ENCODE measurements at places on chromosomes 7 and 10. TPM values are rescaled to one million over a fixed set of nuclear protein-coding genes. Genes with fewer than 3 reads are reported as not detected.

- H3K4me1 ChIP-seq = no peaks in the 10 kb centered on the region
- no peak overlapping the region for H3K4me3 ChIP-seq
- no peaks in the 10 kb centered on the region for H3K36me3 ChIP-seq
- DNase-seq = no peak
- H3K27me3 ChIP-seq = no peaks in the 10 kb centered on the region
Observed at GRCh38 chr7:107123392-107123791, 45.4 kb upstream of the HBP1 start.

DNA sequence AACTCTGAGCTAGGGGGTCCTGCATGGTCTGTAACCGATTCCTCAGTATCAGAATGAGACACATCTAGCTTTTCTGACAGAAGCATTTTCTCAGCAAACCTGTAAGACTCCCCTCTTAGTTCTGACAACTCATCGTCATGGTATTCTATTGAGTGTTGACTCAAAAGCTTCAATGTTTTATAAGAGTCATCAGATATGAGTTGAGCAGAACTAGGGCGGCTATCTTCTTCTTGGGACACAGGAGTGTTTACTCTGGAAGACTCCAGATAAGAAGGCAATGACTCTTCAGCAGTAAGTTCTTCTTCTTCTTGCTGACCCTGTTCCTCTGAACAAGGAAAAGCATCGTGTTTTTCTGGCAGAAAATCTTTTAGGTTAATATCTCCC lies 167.0 kb upstream of the CCDC6 start:
- no peak for DNase-seq
- H3K27me3 ChIP-seq = no peaks in the 10 kb centered on the region
- H3K36me3 ChIP-seq = peaks cover 6% of the 10 kb centered on the region
- H3K4me1 ChIP-seq = no peaks in the 10 kb centered on the region
- H3K4me3 ChIP-seq = no peak overlapping the region
- no peak overlapping the region for H3K27ac ChIP-seq

- H3K27ac ChIP-seq = no peak overlapping the region
- no peaks in the 10 kb centered on the region for H3K4me1 ChIP-seq
- no peaks in the 10 kb centered on the region for H3K27me3 ChIP-seq
- DNase-seq = no peak
Observed at GRCh38 chr10:76396134-76396533, 964.7 kb downstream of the LRMDA start.

Gene HMX2
- not detected for polyA plus RNA-seq

Gene APBB1IP
- polyA plus RNA-seq = 3.4 TPM

- no peaks in the 10 kb centered on the region for H3K36me3 ChIP-seq
- H3K4me3 ChIP-seq = no peak overlapping the region
- no peaks in the 10 kb centered on the region for H3K4me1 ChIP-seq
- DNase-seq = no peak
Observed at GRCh38 chr7:139639563-139639962, 116.1 kb downstream of the CLEC2L start.

Gene TRAPPC14
- 8.5 TPM for polyA plus RNA-seq

DNA sequence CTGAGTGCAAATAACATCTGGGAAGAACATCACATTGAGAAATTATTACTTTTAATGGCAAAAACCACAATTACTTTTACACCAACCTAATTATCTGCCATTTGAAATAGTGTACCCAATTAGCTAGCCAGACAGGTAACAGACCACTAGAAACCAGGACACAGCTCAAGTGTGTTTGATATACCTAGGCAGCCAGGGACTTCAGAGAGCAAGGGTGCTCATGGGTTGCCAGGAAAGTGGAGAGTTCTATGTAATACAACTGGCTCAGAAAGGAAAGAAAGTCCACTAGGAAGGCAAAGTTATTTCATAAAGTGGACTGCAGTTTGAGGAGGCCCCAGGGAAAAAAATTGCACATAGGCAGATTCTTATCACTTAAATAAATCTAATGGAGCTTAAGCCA lies 50.0 kb upstream of the PTN start:
- no peak overlapping the region for H3K27ac ChIP-seq
- H3K4me3 ChIP-seq = no peak overlapping the region
- H3K27me3 ChIP-seq = no peaks in the 10 kb centered on the region

- H3K27ac ChIP-seq = no peak overlapping the region
- no peak for DNase-seq
- peaks cover 16% of the 10 kb centered on the region for H3K4me1 ChIP-seq
- no peaks in the 10 kb centered on the region for H3K36me3 ChIP-seq
Observed at GRCh38 chr10:86370006-86370585, 3.5 kb upstream of the GRID1 start.

- H3K36me3 ChIP-seq = no peaks in the 10 kb centered on the region
- no peak for DNase-seq
- H3K4me1 ChIP-seq = no peaks in the 10 kb centered on the region
- no peak overlapping the region for H3K27ac ChIP-seq
- H3K4me3 ChIP-seq = no peak overlapping the region
Observed at GRCh38 chr7:81743665-81744064, 26.2 kb downstream of the HGF start.

- H3K4me3 ChIP-seq = no peak overlapping the region
- no peaks in the 10 kb centered on the region for H3K36me3 ChIP-seq
- no peak overlapping the region for H3K27ac ChIP-seq
- H3K27me3 ChIP-seq = no peaks in the 10 kb centered on the region
- no peaks in the 10 kb centered on the region for H3K4me1 ChIP-seq
Observed at GRCh38 chr10:33982995-33983394, 648.5 kb upstream of the NRP1 start.

Gene ANKRD7
- polyA plus RNA-seq = 0.68 TPM

DNA sequence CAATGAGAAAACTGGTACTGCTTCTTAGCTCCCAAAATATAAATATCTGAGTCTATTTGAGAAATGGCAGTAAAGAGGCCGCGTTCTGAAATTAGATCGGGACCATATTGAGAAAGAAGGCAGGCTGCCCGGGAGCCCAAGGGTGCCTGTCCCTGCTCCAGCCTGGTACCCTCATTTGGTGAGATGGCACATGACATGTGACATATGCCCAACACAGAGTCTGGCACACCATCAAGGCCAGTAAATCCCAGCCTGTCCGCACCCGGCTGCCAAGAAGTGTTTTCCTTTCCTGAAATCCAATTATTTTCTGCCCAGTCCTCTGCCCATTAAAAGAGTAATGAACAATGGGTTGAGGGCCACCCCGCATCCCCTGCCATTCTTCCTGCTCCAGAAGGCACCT lies 66.4 kb downstream of the CDH23 start:
- H3K4me1 ChIP-seq = no peaks in the 10 kb centered on the region
- no peak overlapping the region for H3K4me3 ChIP-seq
- H3K27me3 ChIP-seq = peaks cover 1% of the 10 kb centered on the region
- no peaks in the 10 kb centered on the region for H3K36me3 ChIP-seq
- H3K27ac ChIP-seq = no peak overlapping the region

DNA sequence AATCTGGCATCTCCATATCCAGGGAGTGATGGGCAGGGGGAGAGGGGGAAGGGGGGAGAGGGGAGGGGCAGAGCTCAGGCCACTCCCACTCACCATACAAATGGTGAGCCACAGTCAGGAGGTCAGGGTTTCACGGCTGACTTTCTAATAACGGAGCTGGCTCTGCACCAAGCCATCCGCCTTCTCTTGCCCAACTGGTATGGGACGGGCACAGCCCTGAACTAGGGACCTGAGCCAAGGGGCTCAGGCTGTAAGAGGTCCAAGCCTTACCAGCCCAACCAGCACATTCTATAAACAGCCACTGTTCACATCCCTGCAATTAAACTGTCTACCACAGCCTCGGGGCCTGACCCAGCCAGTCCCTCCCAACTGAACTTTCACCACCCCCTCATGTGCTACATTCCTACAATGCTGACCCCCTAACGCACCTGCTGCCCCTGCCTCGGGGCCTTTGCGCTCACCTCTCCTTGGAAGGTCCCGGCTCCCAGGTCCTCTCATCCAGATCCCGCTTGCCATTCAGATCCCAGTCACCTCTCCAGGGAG lies 32.5 kb downstream of the RGS10 start:
- H3K27me3 ChIP-seq = no peaks in the 10 kb centered on the region
- H3K36me3 ChIP-seq = peaks cover 28% of the 10 kb centered on the region
- H3K4me3 ChIP-seq = no peak overlapping the region
- DNase-seq = peak; percentile 86
- H3K4me1 ChIP-seq = peaks cover 25% of the 10 kb centered on the region

DNA sequence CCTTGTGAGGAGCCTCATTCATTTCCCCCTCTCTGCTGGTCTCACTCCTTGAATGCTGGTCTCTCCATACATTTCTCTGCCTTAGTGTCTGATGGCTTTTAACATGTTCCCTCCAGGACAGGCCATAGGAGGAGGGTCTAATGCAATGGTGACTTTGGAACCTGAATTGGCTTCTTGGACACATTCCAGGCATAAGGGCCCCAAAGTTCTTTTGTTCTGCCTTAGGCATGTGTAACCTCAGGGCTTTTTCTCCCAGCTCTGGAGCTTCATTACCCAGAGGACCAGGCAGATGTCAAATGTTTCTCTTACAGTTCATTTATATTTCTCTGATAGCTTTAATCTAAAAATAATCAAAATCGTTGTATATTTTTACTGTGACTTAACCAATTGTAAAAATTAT lies 162.6 kb downstream of the SDK1 start:
- DNase-seq = no peak
- H3K4me1 ChIP-seq = no peaks in the 10 kb centered on the region
- no peak overlapping the region for H3K4me3 ChIP-seq
- no peaks in the 10 kb centered on the region for H3K27me3 ChIP-seq
- no peak overlapping the region for H3K27ac ChIP-seq
- no peaks in the 10 kb centered on the region for H3K36me3 ChIP-seq

Gene PPIF
- 23.2 TPM for polyA plus RNA-seq

Gene TMEM130
- 6.3 TPM for polyA plus RNA-seq

Gene MICU1
- polyA plus RNA-seq = 100 TPM

Gene MEST
- polyA plus RNA-seq = 796 TPM

Gene KCNIP2
- polyA plus RNA-seq = 5.9 TPM

DNA sequence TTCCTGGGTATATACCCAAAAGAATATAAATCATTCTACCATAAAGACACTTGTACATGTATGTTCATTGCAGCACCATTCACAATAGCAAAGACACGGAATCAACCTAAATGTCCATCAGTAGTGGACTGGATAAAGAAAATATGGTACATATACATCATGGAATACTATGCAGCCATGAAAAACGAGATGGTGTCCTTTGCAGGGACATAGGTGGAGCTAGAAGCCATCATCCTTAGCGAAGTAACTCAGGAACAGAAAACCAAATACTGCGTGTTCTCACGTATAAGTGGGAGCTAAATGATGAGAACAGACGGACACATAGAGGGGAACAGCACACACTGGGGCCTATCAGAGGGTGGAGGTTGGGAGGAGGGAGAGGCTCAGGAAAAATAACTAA lies 183.7 kb upstream of the CELF2 start:
- no peak for DNase-seq
- no peak overlapping the region for H3K27ac ChIP-seq
- no peaks in the 10 kb centered on the region for H3K27me3 ChIP-seq
- no peak overlapping the region for H3K4me3 ChIP-seq

GRCh38 chr7:152723364-152723763 lies 36.2 kb upstream of the ACTR3B start:
- H3K4me3 ChIP-seq = no peak overlapping the region
- no peak for DNase-seq
- H3K36me3 ChIP-seq = no peaks in the 10 kb centered on the region
- H3K27ac ChIP-seq = no peak overlapping the region
- H3K27me3 ChIP-seq = no peaks in the 10 kb centered on the region

DNA sequence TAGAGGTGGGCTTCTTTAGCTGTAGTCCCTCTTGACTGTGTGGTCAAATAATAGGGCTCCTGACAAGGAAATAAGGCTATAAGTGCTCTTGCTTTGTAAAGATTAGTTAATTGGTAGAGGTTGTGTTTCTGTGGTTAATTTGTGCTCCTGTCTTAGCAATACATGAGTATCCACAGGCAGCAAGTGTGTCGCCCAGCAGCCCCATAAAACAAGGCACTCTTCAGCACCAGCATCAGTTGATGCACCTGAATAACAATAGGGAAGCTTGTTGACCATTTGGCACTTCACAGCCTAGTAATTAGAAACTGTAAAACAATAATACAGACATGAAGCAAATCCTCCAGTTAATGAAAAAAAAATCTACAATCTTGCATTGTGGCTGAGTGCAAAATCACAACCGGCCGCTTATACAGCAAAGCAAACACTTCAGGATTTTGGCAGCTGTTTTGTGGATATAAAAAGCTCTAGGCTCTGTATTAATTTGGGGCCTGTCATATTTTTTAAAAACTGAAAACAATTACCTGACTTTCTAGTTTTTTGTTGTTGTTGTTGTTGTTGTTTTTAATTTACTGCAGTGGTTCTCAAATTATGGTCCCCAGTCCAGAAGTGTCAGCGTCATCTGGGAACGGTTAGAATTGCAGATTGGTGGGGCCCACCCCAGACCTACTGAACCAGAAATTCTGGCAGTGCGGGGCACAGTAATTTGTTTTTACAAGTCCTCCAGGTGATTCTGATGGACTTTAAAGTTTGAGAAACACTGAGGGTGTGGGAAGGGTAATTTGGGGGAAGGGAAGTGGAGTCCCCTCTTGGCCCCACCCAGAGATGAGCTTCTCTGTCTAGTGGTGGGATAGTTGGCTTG lies 56.8 kb downstream of the AUTS2 start:
- no peaks in the 10 kb centered on the region for H3K36me3 ChIP-seq
- H3K4me1 ChIP-seq = peaks cover 40% of the 10 kb centered on the region
- peak; percentile 63 for DNase-seq

- no peak overlapping the region for H3K4me3 ChIP-seq
- peaks cover 7% of the 10 kb centered on the region for H3K4me1 ChIP-seq
- no peaks in the 10 kb centered on the region for H3K36me3 ChIP-seq
- peak; percentile 71 for DNase-seq
- no peaks in the 10 kb centered on the region for H3K27me3 ChIP-seq
Observed at GRCh38 chr10:59513558-59513957, 151.2 kb upstream of the FAM13C start.

- H3K36me3 ChIP-seq = no peaks in the 10 kb centered on the region
- no peaks in the 10 kb centered on the region for H3K27me3 ChIP-seq
- no peak for DNase-seq
Observed at GRCh38 chr10:63922468-63923284, 401.5 kb downstream of the REEP3 start.

Gene AOC1
- not detected for polyA plus RNA-seq

Gene EBLN1
- not detected for polyA plus RNA-seq

GRCh38 chr10:117762819-117763172 lies 220.2 kb downstream of the EMX2 start:
- no peak overlapping the region for H3K4me3 ChIP-seq
- no peaks in the 10 kb centered on the region for H3K4me1 ChIP-seq
- DNase-seq = peak; percentile 19
- peaks cover 2% of the 10 kb centered on the region for H3K27me3 ChIP-seq

- peaks cover 23% of the 10 kb centered on the region for H3K36me3 ChIP-seq
- peaks cover 6% of the 10 kb centered on the region for H3K4me1 ChIP-seq
- H3K4me3 ChIP-seq = no peak overlapping the region
- H3K27ac ChIP-seq = peak overlapping the region; percentile 87
Observed at GRCh38 chr7:93146036-93146435, 2.1 kb downstream of the SAMD9L start.

DNA sequence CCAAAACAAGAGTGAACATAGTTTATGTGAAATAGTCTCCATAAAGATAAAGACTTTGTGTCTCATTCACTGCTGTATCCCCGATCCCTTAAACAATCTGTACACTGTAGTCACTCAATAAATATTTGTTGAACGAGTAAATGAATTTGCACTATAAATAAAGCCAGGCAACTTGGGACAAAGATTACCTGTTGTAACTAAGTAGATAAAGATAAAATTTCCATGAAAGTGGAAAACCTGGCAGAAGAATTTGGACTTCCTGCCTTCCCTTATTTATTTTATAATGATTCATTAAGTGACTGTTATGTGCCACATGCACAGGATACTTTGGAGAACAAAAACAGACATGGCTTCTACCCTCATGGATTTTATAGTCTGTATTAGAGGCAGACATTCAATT lies 277.7 kb upstream of the KAT6B start:
- no peaks in the 10 kb centered on the region for H3K4me1 ChIP-seq
- H3K27ac ChIP-seq = no peak overlapping the region
- no peak overlapping the region for H3K4me3 ChIP-seq
- H3K36me3 ChIP-seq = no peaks in the 10 kb centered on the region
